ENCODE measurements at places on chromosomes 7 and 10. TPM values are rescaled to one million over a fixed set of nuclear protein-coding genes. Genes with fewer than 3 reads are reported as not detected.

GRCh38 chr7:117325836-117326235 is 3.0 kb upstream of the WNT2 start:
- H3K4me3 ChIP-seq = no peak overlapping the region
- no peaks in the 10 kb centered on the region for H3K4me1 ChIP-seq
- peaks cover 50% of the 10 kb centered on the region for H3K27me3 ChIP-seq
- DNase-seq = no peak

- H3K4me3 ChIP-seq = no peak overlapping the region
- H3K27ac ChIP-seq = no peak overlapping the region
- H3K27me3 ChIP-seq = no peaks in the 10 kb centered on the region
- no peak for DNase-seq
Measured at GRCh38 chr7:5711409-5711808, 70.1 kb downstream of the RNF216 start.

The OR13A1 gene
- total RNA-seq = 0.23 TPM

The BET1 gene
- 21.0 TPM for total RNA-seq

- H3K27me3 ChIP-seq = peaks cover 3% of the 10 kb centered on the region
- H3K4me1 ChIP-seq = peaks cover 3% of the 10 kb centered on the region
- no peak overlapping the region for H3K4me3 ChIP-seq
- H3K36me3 ChIP-seq = no peaks in the 10 kb centered on the region
- DNase-seq = no peak
Measured at GRCh38 chr10:125555267-125555666, 127.7 kb downstream of the TEX36 start.

The NKX1-2 gene
- total RNA-seq = not detected

The ABCB1 gene
- total RNA-seq = 35.0 TPM

- no peaks in the 10 kb centered on the region for H3K4me1 ChIP-seq
- no peaks in the 10 kb centered on the region for H3K36me3 ChIP-seq
- no peak overlapping the region for H3K27ac ChIP-seq
- H3K27me3 ChIP-seq = no peaks in the 10 kb centered on the region
- DNase-seq = no peak
Measured at GRCh38 chr7:118502235-118502634, 277.7 kb downstream of the ANKRD7 start.

DNA sequence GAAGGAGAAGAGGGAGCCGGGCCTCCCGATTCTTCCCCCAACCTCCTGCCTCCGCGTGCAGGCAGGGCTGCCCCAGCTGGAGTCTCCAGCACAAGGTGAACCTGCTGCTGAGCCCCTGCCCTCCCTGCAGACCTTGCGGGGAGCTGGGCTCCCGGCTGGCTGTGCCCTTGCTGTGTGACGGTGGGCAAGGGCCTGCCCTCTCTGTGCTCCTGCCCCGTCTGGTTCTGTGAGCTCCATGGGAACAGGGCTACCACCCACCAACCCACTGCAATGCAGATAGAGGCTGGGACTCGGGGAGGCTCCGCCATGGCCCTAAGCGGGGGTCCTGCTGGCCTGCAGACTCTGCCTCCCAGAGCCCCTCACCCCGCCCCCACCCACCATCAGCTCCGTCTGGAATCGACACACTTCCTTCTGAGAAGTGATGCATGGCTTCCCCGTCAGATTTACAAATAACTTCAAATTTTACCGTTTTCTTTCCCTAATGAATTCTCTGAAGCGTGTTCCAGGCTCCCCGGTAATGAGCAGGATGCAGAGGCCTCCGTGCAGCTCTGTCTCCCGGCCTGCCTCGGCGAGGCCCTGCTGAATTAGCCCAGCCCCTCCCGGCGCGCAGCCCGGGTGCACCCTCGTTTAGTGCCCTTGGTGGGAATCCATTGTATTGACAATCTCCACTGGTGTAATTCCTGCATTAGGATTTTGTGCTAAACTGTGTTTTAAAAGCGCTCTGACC is 111.0 kb downstream of the MICALL2 start:
- H3K27me3 ChIP-seq = peaks cover 2% of the 10 kb centered on the region
- DNase-seq = no peak
- H3K4me3 ChIP-seq = no peak overlapping the region

The TMEM176B gene
- 0.82 TPM for total RNA-seq

- no peak for DNase-seq
Measured at GRCh38 chr10:124040451-124041188, 52.8 kb downstream of the CHST15 start.

The DDX56 gene
- total RNA-seq = 94.1 TPM

- H3K4me3 ChIP-seq = no peak overlapping the region
- peaks cover 28% of the 10 kb centered on the region for H3K36me3 ChIP-seq
- no peak for DNase-seq
- H3K27ac ChIP-seq = no peak overlapping the region
Measured at GRCh38 chr7:11127988-11128387, 154.3 kb downstream of the PHF14 start.

The GJC3 gene
- total RNA-seq = not detected

DNA sequence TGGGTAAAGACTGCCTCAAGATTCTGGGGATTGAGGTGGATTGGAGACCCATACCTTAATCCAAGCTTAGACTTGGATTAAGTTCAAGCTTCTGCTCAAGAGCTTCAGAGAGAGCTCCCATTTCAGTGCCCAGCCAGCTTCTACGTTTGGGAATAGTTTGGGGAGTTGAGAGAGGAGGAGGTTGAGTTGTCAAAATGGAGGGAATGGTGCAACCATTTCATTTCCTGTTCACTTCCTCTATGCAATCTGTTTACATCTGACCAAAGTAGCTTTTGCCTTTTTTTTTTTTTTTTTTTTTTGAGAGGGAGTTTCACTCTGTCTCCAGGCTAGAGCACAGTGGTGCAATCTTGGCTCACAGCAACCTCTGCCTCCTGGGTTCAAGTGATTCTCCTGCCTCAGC is 65.8 kb downstream of the ENTPD1 start:
- DNase-seq = no peak
- no peak overlapping the region for H3K4me3 ChIP-seq
- peaks cover 19% of the 10 kb centered on the region for H3K36me3 ChIP-seq
- H3K27ac ChIP-seq = peak overlapping the region; percentile 65

GRCh38 chr7:128404143-128404681 is 5.6 kb downstream of the IMPDH1 start:
- H3K4me3 ChIP-seq = peak overlapping the region; percentile 84
- H3K27me3 ChIP-seq = peaks cover 1% of the 10 kb centered on the region
- peaks cover 31% of the 10 kb centered on the region for H3K4me1 ChIP-seq
- peak overlapping the region; percentile 42 for H3K27ac ChIP-seq
- DNase-seq = no peak

- H3K36me3 ChIP-seq = no peaks in the 10 kb centered on the region
- H3K27me3 ChIP-seq = peaks cover 6% of the 10 kb centered on the region
- no peaks in the 10 kb centered on the region for H3K4me1 ChIP-seq
- no peak for DNase-seq
- no peak overlapping the region for H3K4me3 ChIP-seq
- H3K27ac ChIP-seq = no peak overlapping the region
Measured at GRCh38 chr7:148472406-148472805, 118.2 kb upstream of the C7orf33 start.

DNA sequence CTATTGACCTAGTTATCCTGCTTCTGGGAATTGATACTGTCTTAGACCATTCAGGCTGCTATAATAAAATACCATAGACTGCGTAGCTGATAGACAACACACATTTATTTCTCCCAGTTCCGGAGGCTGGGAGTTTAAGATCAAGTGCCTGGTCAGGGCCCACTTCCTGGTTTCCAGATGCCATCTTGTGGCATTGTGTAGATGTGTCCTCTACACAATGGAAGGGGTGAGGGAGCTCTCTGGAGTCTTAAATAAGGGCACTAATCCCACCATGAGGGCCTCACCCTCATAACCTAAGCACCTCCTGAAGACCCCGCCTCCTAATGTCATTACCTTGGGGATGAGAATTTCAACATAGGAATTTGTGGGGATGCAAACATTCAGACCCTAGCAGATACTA is 62.4 kb downstream of the SLC35B4 start:
- peaks cover 2% of the 10 kb centered on the region for H3K27me3 ChIP-seq
- H3K36me3 ChIP-seq = no peaks in the 10 kb centered on the region
- no peak overlapping the region for H3K27ac ChIP-seq
- no peak for DNase-seq

- no peak within 1 kb of the TSS for H3K27ac ChIP-seq
- peak; percentile 58 for DNase-seq
- H3K36me3 ChIP-seq = no peaks in the 10 kb centered on the region
- H3K4me1 ChIP-seq = peaks cover 31% of the 10 kb centered on the region
- H3K4me3 ChIP-seq = peak within 1 kb of the TSS; percentile 59
Measured at GRCh38 chr10:101843032-101844021, at the start of gene KCNIP2. Gene KCNIP2 (minus strand): TSS chr10:101843800. CDS start chr10:101843568, 232 bp downstream.

The OR2A14 gene
- total RNA-seq = not detected

DNA sequence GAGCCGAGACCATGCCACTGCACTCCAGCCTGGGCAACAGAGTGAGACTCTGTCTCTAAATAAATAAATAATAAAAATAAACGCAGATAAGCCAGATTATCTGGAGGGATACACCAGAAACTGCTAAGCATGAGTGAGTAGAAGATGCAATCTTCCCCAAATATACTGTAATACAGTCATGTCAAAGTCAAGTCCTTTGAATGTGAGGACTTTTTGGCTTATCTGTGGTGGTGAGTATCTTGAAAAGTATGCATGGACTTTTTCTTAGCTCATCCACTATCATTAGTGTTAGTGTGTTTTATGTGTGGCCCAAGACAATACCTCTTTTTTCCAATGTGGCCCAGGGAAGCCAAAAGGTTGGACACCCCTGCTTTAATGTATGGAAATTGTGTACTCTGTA is 44.7 kb upstream of the PITRM1 start:
- H3K36me3 ChIP-seq = peaks cover 2% of the 10 kb centered on the region
- H3K27ac ChIP-seq = no peak overlapping the region
- peaks cover 4% of the 10 kb centered on the region for H3K4me1 ChIP-seq
- no peak for DNase-seq
- peaks cover 3% of the 10 kb centered on the region for H3K27me3 ChIP-seq

The MBL2 gene
- total RNA-seq = not detected

DNA sequence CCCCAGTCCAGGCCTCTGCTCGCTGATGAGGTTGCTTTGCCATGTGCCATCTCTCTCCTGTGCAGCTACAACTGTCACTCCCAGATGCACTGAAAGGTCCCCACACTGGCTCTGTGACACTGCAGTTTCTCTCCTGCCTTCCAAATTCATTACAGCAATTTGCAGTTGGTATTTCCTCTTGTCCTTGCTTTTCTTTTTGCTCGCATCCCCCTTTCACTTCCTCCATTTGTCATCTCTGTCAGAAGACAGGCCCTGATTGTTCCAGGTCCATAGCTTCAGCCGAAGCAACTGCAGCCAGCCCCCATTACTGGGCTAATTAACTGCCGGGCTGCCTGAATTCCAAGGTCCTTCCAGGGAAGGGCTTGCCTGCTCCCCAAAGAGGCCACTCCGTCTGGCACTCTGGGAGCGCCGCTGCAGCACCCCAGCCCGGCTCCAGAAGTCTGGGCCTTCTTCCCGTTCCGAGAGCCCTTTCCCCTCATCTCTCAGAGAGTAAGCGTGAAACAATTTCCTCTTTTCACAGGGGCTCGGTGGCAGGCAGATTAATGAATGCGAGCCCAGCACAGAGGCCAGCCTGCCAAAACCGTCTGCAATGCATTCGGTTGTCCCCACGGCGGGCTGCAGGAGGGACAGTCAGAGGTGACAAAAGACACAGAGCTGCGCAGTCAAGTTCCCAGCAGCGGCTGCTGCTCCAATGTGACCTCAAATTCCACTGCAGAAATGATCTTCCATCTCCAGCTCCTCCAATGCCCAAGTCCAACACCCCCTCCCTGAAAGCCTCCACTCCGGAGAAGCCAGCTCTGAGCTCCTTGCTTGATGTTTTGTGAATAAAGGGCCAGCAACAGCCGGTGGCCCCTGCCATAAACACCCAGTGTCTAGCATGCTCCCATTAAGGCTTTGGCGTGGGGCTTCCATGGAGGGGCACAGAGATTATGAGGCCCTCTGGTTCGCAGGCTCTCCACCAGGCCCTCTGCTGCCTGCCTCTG is 279.4 kb upstream of the HABP2 start:
- DNase-seq = no peak
- no peaks in the 10 kb centered on the region for H3K4me1 ChIP-seq
- peaks cover 2% of the 10 kb centered on the region for H3K27me3 ChIP-seq

Data from activated naive CD8-positive, alpha-beta T cell treated with anti-CD3 and anti-CD28 coated beads, Interleukin-2, amount 10 ng/mL, durations not matched to agents 7 days and 5 days (primary cell).